Epithelial cell of proximal tubule (primary cell): ENCODE measurements at places on chromosomes 11 and 22. TPM values are rescaled to one million over a fixed set of nuclear protein-coding genes. Genes with fewer than 3 reads are reported as not detected.
A peak's percentile ranks its signal among the peaks of the same experiment; 100 is the strongest.

HPX gene
- 0.06 and 1.0 TPM in 2 replicates for total RNA-seq

TIMP3 gene
- total RNA-seq, result 6.1 and 8.3 TPM in 2 replicates

- no peak for DNase-seq
Measured at GRCh38 chr11:1005928-1006327, 30.6 kb downstream of the MUC6 start.

RFPL1 gene
- total RNA-seq, result not detected in 2 replicates

CDKN1C gene
- total RNA-seq, result 12.7 and 27.7 TPM in 2 replicates

GRCh38 chr11:3950996-3951660 lies 95.7 kb downstream of the STIM1 start:
- no peak for DNase-seq

GRCh38 chr11:58354727-58355126 lies 4.1 kb downstream of the OR5B17 start:
- DNase-seq, result no peak

GRCh38 chr11:36446135-36446534 lies 63.9 kb downstream of the TRAF6 start:
- DNase-seq, result no peak

GRCh38 chr22:31036671-31037550 lies 44.2 kb upstream of the SMTN start:
- DNase-seq, result no peak

GRCh38 chr22:30781271-30781875 lies 86.7 kb downstream of the OSBP2 start:
- no peak for DNase-seq

DNA sequence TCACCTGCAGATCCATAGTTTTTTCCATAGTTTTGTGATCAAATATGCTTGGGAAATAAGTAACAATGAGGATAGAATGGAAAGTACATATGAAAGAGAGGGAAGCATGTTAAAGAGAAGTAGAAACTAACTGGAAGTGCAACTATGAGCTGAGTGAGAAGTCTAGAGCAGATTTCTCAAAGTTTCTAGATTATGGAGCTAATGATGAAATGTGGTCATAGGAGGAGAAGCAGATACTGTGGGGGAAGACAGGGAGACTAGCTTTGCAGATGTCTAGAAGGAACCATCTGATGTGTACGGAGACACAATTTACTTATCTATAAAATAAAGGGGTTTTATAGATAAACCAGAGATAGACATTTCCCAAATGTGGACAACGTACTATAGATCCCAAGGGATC lies 37.1 kb downstream of the RELT start:
- no peak for DNase-seq

SOX10 gene
- not detected in 2 replicates for total RNA-seq

OR51B4 gene
- not detected in 2 replicates for total RNA-seq

DNA sequence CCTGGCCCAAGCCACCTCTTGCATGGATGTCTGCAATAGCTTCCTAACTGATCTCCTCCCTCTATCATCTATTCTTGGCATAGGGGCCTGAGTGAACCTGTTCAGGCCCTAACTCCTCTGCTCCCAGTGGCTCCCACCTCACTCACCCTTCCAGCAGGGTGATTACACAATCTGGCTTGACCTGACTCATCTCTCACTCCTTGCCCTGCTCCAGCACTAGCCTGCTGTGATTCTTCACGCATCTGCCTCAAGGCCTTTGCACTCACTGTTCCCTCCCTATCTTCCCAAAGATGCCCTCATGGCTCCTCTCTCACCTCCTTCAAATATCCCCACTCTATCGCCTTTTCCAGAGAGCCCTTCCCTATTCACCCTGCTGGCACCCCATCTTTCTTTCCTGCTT lies 10.5 kb downstream of the SCN4B start:
- DNase-seq, result peak; percentile 25

DNA sequence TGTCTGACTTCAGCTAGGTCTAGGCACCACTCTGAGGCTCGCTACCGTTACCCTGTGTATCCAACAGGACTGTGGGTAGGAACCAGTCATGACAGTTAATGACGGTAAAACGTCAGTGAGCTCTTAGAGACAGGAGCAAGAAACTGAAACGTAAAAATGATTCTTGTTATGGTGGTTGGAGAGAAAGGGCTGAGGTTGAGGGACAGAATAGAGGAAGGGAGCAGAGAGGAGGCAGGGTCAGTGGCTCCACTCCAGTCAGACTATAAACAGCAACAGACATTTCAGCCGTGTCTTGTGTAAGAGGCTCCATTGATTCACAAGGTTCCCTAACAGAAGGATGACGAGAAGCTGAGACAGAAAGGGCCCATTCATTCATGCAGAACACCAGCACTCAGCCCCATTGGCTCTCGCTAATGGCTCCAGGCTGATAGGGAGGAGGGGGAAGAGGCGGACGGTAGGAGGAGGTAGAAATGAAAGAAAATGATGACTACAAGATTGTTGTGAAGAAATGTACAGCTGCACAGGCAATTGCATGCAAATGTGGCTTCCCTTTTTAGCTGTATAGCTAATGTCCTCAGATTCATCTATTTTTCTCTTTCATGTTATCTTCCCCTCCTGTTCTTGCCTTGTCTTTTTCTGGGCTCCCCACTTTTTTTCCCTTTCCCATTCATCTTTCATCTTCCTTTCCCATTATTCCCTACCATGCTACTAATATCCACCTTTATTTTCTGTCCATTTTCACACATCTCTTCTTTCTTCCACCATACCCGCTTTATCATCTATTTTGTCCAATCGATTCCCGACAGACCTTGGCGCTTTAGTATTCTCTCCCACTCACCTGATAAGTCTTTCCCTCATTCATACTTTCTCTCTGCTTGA lies 34.3 kb downstream of the ETS1 start:
- peak; percentile 88 for DNase-seq

MRGPRE gene
- total RNA-seq, result not detected in 2 replicates

GRCh38 chr11:12864316-12865156 lies 144.6 kb upstream of the RASSF10 start:
- peak; percentile 53 for DNase-seq

GLB1L3 gene
- 0.17 TPM in 1 of 2 replicates, not detected in the other for total RNA-seq

- DNase-seq, result no peak
Measured at GRCh38 chr22:29539105-29539504, 14.5 kb downstream of the THOC5 start.

OR10A2 gene
- total RNA-seq, result not detected in 2 replicates

DNA sequence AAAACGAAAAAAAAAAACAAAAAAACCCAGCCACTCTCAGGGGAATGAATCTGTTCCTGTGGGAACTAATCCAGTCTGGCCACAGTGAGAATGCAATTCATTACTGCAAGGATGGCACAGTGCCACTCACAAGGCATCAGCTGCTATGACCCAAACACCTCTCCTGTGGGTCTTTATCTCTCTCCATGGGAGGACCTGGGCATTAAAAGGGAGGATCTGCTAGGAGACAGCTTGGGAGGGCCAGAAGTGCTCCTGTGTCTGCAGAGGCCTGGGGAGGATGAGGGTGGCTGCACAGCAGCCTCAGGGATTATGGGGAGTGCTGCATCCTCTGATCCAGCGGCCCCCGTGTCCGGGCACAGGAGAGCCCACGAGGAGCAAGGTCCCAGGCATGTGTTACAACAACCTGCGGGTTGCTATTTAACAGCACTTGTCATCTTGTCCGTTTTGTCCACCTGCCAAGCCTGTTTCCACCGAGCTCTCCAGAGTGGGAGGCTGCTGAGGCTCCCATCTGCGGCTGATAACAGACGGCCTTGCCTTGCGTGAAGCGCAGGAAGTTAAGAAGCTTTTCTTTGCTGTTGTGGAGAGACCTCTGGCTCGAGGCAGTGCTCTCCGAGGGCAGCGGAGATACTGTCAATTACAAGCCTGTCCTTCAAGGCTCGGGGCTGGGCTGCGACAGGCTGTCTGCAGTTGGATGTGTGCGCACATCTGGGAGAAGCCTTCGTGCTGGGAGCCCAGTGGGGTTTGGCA lies 97.7 kb downstream of the NXPE2 start:
- no peak for DNase-seq

DNA sequence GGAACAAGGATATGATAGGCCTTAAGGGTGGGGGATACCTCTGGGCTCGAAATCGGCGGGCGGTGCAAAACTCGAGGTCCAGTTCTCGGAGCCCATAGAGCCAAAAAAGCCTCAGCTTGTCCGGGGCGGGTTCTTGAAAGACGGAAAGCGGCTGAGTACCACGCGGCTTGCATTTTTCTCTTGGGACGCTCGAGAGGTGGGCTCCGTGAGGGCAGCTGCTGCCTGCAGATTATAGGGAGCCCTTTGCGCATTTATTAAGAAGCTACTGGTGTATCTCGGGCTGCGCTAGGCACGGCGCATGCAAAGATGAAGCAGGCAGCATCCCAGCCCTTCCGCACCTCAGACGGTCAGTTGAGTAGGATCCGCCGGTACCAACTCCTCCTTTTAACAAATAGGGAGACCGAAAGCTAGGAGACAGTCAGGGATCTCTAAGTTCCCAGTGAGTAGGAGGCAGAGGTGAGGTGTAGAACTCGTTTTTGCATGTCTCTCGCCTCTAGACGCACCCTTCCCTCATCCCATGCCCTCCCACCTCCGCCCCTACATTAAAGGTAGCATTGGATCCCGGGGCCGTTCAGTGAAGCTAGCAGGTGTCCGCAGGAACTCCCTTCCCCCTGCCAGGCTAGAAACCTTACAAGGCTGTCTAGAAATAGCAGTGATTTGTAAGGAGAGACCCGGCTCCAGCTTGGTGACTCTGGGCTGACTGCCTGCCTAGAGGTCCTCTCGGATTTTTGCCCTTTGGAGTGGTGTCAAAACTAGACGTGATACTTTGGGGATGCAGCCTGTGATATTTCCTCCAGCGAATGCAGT lies 768 bp downstream of the LDHA start:
- no peak for DNase-seq

LRRN4CL gene
- not detected in 2 replicates for total RNA-seq

- no peak for DNase-seq
Measured at GRCh38 chr11:28858076-28858475, 749.9 kb downstream of the METTL15 start.

LIF gene
- 48.7 and 49.8 TPM in 2 replicates for total RNA-seq

KCNK4 gene
- total RNA-seq, result 0.51 TPM in 1 of 2 replicates, not detected in the other

XKR3 gene
- not detected in 2 replicates for total RNA-seq

SLC25A1 gene
- total RNA-seq, result 168 and 211 TPM in 2 replicates

DNA sequence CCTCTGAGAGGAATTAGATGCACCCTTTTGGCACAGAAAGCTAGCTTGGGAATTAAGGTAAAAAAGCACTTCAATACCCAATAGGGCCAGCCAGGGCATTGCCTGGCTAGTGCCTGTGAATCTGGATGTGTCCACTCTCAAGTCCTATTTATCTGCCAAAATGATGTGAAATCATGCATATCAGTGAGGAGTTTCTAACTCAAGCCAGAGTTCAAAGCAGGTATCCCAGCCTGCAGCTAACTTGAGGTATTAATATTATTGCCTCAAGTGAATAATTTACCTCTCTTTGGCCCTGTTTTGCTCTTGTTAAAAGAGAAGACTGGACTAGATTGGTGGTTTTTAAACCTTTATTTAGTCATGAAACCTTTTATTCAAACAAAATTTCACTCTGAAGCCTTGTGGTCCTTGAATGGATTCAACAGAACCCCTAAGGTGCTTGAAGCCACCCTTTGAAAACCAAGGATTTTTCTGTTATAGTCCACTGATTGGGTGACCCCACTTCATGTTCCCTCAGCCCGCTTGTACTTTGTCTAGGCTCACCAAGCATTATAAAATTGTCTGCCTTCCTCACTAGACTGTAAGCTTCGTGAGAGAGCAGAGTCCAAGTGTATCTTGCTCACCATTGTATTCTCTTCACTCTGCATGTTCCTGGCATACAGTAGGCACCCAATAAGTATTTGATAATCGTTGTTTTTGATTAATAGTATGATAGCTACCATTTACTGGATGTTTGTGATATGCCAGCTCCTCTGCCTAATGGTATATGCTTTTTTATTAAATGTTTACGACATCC lies 4.5 kb downstream of the RNF121 start:
- no peak for DNase-seq

PITPNB gene
- 16.3 and 21.4 TPM in 2 replicates for total RNA-seq

GRCh38 chr11:68914761-68915160 lies 11.1 kb downstream of the IGHMBP2 start:
- DNase-seq, result no peak

GRCh38 chr11:68324695-68325094 lies 12.3 kb downstream of the LRP5 start:
- DNase-seq, result no peak

DNA sequence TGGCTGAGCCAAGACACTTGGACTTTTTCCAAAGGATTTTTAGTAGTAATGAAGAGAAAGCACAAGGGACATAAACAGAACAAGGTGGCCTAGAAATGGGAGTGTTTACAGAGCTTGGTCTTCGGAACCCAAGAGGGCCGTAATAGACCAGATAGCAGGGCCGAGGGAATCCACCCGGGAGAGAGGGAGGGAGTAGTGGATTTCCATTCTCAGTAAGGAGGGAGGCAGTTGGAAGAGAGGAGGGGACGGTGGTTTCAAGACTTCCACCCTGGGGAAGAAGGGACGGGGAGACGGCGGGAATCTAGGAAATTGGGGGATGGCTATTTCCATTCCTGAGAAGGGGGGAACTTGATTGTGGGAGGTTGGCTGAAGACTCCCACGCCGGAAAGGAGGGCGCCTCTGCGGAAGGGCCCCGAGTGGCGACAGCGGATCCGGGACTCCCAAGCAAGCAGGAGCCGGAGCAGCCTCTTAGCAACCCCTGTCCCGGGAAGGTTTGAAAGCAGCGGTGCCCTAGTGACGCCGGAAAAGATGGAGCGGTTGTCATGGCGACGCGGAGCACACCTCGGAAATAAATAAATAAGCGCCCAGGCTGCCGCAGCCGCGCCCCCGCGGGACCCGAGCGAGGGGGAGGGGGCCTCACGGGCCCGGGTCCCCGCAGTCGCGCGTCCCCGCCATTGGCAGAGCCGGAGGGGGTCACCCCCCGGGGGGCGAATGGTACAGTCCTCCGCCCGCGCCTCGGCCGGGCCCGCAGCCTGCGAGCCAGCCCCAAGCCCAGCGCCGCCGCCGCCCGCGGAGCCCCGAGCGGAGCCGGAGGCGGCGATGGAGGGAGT lies 31.6 kb downstream of the EIF3F start:
- DNase-seq, result no peak

- peak; percentile 64 for DNase-seq
Measured at GRCh38 chr11:64854534-64855502, 10.4 kb upstream of the CDC42BPG start.

DNA sequence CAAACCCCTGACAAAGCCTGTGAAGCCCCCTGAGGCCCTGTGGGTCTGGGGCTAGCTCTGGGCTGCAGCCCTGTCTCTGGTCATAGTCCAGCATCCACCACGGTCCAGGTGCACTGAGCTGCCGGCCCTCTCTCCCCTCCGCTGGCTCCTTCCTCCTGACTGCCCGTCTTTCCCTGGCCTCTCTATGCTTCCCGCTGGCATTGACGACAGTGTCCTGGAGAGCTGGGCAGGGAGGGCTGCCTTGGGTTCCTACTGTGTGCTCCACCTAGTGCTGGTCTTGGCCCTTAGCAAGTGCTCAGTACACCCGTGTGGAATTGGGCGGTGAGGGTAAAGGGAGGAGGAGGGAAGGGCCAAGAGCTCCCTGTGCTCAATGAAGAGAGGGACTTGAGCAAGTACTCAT lies 868 bp upstream of the MYEOV start:
- DNase-seq, result no peak
